Ammon's horn (tissue), 1 donor: ENCODE measurements at places on chromosomes 1 and 21.
A peak's percentile ranks its signal among the peaks of the same experiment; 100 is the strongest.

DNA sequence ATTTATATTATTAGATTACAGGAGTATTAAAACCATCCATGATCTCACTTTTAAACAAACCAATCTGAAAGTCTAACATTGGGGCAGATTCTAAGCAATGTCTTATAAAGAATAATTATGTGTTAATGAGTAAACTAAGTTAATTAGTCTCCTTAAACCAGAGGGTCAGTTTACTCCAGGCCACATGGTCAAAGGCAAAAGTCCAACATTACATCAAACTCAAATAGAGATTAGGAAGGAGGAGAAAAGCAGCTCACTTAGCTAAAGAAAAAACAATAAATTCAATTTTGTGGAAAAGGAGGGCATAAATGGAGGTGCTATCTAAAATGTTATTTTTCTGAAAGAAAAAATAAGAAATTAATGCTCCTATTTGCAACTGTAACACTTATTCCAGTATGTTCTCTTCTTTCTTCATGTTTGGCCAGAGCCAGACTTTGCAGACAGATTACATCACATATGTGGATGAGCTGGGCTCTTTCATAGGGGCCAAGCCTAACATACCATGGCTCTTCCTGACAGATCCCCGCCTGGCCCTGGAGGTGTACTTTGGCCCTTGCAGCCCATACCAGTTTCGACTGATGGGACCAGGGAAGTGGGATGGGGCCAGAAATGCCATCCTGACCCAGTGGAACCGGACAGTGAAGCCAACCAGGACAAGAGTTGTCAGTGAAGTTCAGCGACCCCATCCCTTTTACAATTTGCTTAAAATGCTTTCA lies 24.3 kb upstream of the FMO2 start:
- no peak for DNase-seq

GRCh38 chr1:24253571-24253970 lies 65.6 kb upstream of the GRHL3 start:
- no peak for DNase-seq

DNA sequence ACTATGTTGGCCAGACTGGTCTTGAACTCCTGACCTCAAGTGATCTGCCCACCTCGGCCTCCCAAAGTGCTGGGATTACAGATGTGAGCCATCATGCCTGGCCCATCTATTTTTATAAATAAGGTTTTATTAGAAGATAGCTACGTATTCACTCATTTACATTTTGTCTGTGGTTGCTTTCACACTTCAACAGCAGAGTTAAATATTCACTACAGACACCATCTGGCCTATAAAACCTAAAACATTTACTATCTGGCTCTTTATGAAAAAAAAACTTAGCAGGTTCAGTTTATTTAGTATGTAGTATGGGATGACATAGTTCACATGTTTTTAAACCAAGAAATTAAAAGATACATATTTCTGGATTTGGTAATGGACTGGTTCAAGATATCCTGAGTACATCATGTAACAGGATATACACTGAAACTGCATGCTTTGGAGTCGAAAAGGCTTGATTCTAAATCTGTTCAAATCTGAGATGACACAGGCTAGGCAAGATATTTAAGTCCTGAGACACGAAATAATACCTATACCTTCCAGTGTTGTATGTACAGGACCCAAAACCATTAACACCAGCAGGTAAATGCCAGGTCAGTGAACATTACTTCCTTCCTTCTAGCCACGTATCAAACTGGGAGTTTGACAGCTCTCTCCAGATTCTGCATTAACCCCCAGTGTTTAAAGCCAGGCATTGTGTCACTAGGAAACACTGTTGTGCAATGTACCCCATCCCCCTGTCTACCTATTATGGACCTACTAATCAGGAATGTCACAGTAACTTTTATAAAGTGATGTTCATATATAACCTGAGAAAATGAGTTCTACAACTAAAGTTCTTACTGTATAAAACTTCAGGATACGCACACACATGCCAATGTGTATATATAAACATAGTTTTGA lies 54.3 kb upstream of the SDC3 start:
- no peak for DNase-seq

GRCh38 chr1:160076295-160076694 lies 5.0 kb upstream of the KCNJ9 start:
- DNase-seq = no peak

DNA sequence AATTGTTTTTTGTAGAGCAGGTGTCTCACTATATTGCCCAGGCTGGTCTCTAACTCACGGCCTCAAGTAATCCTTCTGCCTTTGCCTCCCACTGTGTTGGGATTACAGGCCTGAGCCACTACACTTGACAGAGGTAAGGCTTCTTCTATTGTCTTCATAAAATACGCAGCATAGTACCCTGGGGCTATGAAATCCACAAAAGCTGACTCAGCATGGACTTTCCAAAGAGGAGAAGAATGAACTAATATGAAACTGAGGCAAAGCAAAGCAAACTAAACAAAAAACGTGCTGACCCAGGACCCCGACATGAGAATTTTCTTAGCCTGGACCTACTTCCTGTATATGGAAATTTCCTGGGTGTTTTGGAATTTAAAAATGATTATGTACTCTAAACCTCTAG lies 18.5 kb upstream of the ATP13A2 start:
- DNase-seq = no peak

DNA sequence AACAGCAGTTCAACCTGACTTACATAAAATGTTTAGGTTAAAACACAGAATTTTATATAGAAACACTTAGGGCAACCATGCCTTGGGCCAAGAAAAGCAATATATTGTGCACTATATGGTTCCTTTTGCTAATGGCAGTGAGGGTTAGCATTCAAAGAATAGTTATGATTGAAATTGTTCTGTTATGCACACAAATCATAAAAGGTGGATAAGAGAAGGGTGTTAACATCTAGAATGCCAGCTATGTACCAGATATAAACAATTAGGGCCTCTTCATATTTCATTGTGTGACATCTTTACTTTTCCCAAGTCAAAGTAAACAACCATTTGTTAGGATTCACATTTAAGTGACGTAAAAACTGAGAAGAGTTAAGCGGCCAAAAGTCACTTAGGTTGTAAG lies 308.0 kb upstream of the B3GALT2 start:
- no peak for DNase-seq

GRCh38 chr1:14369526-14370213 lies 228.8 kb upstream of the KAZN start:
- DNase-seq = no peak

DNA sequence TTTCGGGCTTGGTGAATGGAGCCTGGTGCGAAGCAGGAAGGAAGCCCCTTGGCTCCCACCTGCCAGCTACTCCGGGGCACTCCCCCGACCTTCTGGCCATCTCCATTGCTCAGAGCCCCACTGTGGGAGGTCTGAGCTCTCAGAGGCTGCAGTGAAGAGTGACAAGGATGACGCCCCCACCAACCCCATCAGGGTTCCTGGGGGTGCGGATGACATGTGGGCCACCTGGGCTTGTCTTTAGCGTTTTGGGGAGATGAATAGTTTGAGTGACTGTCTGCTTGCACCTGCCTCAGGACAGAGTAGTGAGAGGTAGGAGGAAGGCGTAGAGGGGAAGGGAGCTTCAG lies 43.2 kb upstream of the LBR start:
- no peak for DNase-seq

DNA sequence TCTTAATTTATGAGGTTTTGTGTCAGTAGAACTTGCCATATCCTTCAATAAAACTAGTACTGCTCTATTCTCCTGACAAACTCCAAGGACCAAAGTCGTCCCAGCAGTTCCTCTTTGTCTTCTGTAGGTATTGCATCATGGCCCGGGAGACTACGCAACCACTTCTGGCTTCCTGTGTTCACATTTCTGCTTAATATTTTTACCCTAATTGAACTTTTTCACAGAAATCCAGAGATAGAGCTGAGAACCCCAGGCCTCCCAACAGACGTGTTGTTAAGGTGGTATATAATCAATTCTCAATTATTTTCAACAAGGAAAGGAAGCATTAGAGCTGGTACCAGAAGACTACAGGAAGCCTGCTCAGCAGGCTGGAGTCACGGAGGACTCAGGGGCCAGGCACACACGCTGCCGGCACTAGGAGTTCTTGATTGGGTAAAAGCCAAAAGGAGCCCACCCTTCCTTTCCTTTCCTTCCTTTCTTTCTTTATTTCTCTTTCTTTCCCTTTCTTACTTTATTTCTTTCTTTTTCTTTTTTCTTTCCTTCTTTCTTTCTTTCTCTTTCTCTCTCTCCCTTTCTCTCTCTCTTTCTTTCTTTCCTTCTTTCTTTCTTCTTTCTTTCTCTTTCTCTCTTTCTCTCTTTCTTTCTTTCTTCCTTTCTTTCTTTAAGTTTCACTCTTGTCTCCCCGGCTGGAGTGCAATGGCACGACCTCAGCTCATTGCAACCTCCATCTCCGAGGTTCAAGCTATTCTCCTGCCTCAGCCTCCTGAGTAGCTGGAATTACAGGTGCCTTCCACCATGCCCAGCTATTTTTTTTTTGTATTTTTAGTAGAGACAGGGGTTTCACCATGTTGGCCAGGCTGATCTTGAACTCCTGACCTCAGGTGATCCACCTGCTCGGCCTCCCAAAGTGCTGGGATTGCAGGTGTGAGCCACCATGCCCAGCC lies 173.7 kb downstream of the ZBTB18 start:
- DNase-seq = peak; percentile 46

GRCh38 chr1:19202396-19202795 lies 7.7 kb downstream of the UBR4 start:
- DNase-seq = no peak

DNA sequence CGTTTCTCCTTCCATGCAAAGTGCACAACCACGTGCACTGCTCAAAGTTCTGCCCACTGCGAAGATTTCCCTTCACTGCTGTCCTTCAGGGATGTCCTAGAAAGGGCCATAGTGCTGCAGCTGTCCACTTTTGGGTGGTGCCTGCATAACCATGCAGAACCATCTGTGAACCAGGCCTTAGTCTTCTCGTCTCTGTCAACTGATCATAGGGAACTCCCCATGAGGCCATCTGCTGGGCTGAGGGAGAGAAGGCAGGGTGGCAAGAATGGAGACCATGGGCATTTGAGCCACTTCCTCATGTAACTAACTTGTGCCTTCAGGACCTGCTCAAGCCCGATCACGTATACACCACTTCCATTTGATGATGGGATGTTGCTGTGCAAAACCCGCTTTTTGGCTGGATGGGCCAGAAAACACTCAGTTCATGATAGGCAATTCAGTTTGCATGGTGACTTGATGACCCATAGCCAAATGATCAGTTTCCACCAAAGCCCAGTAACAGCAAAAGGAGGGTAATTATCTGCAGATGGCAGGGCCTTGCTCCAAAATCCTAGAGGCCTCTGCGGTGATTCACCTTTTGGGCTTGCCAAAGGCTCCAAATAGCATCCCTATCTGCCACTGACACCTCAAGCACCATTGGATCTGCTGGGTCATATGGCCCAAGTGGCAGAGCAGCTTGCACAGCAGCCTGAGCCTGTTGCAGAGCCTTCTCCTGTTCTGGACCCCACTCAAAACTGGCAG lies 9.5 kb downstream of the ST6GALNAC5 start:
- DNase-seq = no peak

- DNase-seq = peak; percentile 97
These were observed at the start of gene TOR1AIP1 for GRCh38 chr1:179882253-179883039. TSS of gene TOR1AIP1 (plus strand) at chr1:179882285. CDS start at chr1:179882503, 218 bp downstream.

DNA sequence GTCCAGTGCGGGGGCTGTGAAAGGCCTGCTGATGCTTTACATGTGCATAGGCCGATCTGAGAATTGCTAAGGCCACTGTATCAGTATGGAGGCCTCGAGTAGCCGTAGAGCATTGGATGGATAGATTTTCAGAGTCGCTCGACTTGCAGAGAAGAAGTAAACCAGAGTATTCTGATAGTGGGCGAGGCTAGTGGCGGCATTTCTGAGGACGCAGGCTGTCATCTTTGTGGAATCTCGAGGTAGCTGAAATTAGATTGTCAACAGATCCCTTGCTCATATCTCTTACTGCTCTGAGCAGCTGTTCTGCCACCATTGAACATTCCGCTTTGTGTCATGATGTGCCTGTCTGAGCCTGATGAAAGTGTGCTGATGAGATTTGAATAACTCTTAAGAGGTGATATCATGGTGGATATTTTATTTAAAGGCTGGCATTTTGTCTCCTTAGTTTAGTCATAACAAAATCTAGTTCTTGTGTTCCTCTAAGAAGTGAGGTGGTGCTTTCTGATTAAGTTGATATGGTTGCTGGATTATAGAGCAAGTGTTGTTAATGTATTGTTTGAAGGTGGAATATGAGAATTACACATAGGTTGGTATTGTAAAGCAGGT lies 1.5 kb downstream of the KIF1B start:
- DNase-seq = peak; percentile 65

- DNase-seq = no peak
These were observed at the start of gene ECM1 for GRCh38 chr1:150507912-150508864. TSS of gene ECM1 (plus strand) at chr1:150508109. CDS start at chr1:150508210, 101 bp downstream.

DNA sequence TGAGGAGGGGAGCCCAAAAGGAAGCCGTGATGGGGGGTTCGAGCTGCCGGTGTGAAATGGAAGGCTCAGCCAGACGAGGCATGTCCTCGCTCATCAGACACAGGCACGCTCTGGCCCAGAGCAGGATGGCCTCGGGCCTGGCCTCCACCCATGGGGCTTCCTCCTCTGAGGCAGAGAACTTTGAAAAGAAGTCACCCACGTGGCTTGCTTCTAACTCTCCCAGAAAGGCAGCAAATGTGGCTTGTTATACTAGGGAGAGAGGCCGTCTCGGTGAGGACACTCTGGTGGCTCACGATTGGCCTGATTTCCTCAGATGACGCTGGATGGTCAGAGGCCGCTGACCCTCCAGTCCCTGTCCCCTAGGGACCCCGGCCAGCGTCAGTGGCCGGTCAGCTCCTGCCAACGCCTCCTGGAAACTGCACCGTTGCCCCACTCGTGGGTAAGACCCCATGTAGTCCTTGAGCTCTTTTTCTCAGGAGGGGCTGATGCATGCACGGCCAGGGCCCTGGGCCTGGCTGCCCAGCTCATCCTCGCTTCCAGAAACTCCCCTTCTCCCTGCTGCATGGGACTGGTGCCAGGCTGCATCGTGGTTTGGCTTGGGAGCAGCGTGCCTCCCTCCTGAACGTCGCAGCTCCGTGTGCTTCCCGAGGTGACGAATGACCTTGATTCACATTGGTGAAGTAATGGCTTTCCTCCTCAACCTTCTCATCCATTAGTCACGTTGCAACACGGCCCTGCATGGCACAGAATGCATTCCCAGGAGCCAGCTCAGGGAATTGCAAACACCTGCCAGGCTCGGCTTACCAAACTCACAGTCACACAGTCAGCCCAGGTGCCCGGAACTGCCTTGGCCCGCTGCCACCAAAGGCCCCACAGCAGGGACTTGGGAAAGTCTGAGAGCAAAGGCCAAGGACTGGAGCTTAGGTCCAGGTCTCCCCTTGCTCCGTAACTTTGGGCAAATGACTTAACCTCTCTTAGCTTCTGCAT lies 58.8 kb downstream of the TOMM20 start:
- DNase-seq = no peak

- DNase-seq = no peak
These were observed at the start of gene KRTAP12-3 for GRCh38 chr21:44657635-44658540. TSS of gene KRTAP12-3 (plus strand) at chr21:44657932. CDS start at chr21:44657980, 48 bp downstream.

GRCh38 chr1:240800291-240800690 lies 188.3 kb upstream of the GREM2 start:
- DNase-seq = no peak
